Activated naive CD8-positive, alpha-beta T cell treated with anti-CD3 and anti-CD28 coated beads, Interleukin-2, amount 10 ng/mL, durations not matched to agents 7 days and 5 days (primary cell): ENCODE measurements at places on chromosomes 3 and 15.

DNA sequence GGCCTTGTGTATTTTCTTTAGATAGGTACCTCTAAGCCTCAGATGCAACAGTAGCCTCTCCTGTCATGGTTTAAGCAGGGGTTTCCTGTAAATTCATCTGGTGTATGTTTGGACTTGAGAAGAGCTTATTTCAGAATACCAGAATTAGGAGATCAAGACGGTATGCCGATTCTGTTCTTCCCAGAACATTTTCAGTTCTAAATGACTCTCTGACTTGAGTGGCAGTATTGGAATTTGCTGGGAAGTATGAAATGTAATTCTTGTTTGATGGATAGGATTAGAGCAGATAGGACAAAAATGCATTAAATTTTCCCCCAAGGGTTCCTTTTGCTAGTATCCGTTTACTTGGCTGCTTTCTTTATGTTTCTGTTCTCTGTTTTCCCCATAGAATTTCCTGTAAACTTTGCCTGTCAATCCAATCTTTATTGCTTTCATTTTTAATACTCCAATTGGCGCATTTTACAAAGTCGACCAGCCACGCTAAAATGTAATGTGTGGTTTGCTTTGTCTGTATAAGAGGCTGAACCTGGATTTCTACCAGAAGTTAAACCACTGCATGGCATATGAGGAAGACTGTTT lies 612.2 kb downstream of the RBMS3 start:
- no peak for DNase-seq

DNA sequence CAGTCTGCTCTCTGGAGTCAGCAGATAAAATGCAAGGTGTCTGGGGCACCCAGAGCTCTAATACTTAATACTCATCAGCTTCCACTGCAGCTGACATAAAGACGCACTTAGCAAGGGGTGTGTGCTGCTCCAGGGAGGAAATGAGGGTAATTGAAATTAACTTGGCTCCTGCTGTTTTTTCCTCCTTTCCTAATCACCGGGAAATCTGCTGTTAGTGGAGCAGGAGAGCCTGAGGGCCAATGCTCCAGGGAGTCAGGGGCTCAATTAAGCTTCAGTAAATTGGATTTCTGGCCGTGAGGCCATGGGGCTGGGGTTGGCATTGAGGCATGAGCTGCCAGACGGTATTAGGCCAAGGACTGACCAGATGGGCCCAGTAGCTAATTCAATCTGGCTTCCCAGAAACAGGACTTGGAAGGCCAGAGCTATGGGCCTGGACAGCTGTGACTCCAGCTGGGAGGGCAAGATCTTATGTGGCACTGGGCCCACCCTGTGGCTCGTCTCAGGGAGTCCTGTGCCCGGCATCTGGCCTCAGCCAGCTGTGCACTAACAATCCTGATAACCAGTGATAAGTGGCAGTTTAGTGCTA lies 30.7 kb upstream of the CHRNB4 start:
- no peak for DNase-seq

- DNase-seq: no peak
Measured at GRCh38 chr3:147616998-147617619, 207.9 kb downstream of the ZIC1 start.

- DNase-seq: no peak
Measured at GRCh38 chr3:57863380-57863779, 107.3 kb downstream of the SLMAP start.

- DNase-seq: no peak
Measured at GRCh38 chr3:12544652-12545472, 437 bp downstream of the MKRN2OS start.

GRCh38 chr3:90121326-90121725 lies 1013.9 kb downstream of the EPHA3 start:
- no peak for DNase-seq

DNA sequence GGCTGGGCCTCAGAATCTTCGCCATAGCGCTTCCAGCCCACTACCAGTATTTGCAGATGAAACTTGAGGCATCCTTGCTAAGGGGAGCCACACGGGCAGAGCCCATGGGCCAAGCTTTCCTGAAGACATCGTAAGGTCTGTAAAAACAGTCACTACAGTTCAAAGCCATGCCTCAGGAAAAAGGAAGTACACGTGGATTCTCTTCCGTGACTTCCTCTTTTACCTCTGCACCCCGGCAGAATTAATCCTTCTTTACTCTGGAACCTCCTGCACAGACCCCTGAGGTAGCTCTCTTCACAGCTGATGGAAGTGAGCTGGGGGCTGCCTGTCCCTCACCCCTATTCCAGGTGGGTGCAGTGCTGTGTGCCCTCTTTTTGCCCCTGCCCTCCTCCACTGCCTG lies 129.2 kb downstream of the CHDH start:
- DNase-seq: no peak

- DNase-seq: no peak
Measured at GRCh38 chr15:33089878-33090757, 104.4 kb downstream of the FMN1 start.

- DNase-seq: no peak
Measured at GRCh38 chr15:62125773-62126172, 39.3 kb downstream of the C2CD4B start.

DNA sequence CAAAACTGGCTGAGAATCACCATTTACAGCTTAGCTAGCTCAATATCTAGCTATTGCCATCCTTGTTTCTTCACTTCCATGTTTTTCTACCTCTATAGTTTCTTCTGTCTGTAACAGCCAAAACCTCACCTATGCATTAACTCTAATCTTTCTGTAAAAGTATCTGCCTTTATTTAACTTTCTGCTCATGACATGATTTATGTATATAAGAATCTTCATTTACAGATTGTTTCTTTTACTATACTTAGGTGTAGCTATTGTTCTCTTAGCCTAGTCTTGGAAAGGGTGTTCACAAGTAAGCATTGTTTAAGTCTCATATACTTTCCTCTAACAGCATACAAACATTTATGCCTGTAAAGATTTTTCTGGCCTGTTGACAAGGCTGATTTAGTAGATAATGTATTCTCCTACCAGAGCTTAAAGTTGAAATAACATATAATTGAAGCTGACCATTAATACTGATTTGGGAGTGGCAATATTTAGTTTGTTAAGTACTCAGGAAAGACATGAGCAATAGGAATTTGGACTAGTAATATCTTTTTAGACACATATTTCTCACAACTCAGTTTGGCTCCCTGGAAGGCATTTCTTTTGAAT lies 9.4 kb downstream of the FILIP1L start:
- DNase-seq: no peak

GRCh38 chr3:13137941-13138832 lies 65.0 kb upstream of the IQSEC1 start:
- peak; percentile 11 for DNase-seq

DNA sequence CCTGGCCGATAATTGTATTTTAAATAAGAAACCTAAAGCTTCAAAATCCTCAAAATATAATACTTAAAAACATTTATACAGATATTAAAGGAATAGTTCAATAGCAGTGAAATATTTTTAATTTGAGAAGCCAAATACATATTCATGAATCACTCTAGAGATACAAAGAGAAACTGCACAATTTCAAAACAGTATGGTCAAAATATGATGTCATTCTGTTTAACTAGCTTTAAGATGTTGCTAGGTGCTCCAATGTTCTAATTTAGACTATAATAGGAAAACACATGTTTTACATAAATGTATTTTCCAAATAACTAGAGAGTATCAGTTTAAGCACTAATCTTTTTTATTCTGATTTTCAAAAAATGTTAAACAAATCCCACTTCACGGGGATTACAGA lies 10.3 kb upstream of the NRROS start:
- DNase-seq: no peak

DNA sequence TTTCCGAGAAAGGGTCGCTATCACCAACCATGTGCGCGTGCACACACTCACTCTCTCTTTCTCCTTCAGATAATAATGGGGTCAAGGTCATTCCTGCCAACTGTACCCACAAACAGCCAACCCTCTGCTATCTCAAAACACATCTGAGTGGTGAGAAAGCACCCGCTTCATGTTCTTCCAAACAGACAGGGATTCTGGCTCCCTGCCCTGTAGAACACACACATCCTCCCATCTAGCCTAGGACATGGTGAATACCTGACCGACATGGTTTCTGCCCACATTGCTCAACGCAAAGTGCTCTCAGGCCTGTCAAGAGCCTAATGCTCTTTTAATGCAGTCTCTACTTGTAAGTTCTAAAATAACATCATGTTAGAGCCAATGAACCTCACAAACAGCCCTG lies 302.2 kb downstream of the FOXP1 start:
- DNase-seq: no peak

GRCh38 chr15:95459273-95459672 lies 871.2 kb upstream of the NR2F2 start:
- DNase-seq: no peak

GRCh38 chr3:72079369-72079872 lies 294.5 kb upstream of the PROK2 start:
- DNase-seq: no peak

DNA sequence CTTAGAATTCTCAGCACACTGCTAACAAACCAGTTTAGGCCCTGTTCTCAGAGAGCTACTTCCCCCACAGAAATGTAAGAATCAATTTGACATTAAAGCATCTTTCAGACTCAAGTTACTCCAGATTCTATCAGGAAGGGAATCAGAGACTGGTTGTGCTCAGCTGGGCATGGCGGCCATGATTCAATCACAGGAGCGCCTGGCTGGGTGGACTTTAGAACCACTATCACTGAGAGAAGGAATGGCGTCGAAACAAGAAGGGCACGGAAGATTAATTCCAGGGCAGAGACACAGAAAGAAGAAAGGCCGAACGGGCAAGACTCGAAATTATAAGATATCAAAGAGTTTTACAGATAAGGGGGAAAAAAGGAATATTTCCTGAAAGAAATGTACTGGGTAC lies 6.2 kb downstream of the TNIK start:
- no peak for DNase-seq

GRCh38 chr3:76078101-76078500 lies 292.8 kb upstream of the ZNF717 start:
- DNase-seq: no peak

DNA sequence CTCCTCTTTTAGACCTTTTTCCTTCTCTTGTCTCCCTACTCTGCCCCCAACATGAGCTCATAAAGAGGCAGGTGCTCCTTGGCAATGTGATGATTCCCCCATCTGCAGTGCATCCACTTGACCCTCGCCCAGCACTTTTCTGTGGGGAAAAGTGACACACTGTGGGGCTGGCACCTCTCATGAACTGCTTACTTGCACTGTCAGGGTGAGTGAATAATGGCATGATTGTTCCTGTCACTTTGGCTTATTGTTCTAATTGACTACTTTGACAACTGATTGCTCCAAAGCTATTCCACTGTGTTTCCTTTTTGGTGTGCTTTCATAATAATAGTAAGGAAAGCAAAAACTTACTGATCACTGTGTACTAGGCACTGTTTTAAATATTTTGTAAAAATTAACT lies 253.3 kb upstream of the SUCLG2 start:
- DNase-seq: no peak
